ENCODE measurements at places on chromosomes 16 and 17.

- DNase-seq = no peak
Measured at GRCh38 chr17:29495011-29495410, 71.8 kb downstream of the ABHD15 start.

DNA sequence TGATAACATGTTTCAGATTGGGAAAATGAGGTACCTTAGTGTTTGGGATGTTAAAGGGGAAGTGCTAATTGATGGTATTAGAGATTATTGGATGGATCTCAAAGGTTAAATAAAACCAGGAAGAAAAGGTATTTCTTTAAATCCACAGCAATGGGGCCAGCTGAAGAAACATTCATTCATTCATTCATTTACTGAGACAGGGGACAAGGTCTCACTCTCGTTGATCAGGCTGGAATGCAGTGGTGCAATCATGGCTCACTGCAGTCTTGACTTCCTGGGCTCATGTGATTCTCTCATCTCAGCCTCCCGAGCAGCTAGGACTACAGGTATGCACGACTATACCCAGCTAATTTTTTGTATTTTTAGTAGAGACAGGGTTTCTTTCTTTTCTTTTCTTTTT, 19.8 kb downstream of the EARS2 start:
- no peak for DNase-seq

- no peak for DNase-seq
Measured at GRCh38 chr16:86576591-86577313, 1.6 kb upstream of the FOXL1 start.

DNA sequence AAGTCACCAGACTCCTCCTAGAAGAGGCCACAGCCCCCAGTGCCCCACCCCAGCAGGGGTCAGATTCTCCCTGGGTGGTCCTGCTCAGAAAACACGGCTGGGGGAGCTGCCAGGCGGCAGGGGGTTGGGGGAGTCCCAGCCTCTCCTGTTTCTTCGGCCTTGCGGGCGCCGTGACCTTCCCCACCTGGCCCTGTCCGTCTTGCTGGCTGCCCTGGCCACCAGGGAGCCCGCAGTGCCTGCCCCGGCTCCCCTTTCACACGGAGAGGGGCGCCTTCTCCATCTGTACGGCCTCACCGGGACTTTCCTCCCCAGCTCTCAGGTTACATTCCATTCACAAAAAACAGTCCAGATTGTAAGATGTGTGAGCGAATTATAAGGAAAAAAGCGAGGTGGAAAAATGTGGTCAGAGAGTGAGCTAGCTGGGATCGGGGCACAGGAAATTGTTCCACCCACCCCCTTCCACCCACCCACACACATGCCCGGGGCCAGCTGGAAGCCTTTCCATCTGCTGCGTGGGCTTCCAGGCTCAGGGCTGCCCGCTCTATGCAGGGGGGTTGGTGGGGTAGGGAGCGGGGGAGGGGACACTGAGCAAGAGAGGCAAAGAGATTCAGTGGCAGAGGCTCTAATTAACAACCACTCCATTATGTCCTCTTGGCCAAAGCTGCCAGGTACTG, 14.6 kb upstream of the CIBAR2 start:
- DNase-seq = no peak

DNA sequence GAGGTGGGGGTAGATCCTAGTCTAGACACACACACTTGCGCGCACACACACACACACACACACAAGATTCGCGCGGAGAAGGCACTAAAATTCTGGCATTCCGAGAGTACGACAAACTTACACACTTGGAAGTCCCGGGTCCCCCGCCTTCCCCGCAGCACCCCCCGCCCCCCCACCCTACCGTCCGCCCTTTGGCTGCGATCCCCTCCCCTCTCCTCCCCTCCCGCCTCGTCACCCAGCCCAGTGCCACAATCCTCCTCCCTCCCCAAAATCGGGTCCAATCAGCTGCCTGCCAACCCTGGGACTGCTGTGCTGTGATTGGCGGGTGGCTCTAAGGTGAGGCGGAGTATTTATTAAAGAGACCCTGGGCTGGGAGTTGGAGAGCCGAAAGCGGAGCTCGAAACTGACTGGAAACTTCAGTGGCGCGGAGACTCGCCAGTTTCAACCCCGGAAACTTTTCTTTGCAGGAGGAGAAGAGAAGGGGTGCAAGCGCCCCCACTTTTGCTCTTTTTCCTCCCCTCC, at the start of gene SOX9:
Gene SOX9 (plus strand): TSS at position 379 of the 522 bp plus-strand sequence. CDS start 372 bp downstream, outside the sequence.
- peak; percentile 98 for DNase-seq

DNA sequence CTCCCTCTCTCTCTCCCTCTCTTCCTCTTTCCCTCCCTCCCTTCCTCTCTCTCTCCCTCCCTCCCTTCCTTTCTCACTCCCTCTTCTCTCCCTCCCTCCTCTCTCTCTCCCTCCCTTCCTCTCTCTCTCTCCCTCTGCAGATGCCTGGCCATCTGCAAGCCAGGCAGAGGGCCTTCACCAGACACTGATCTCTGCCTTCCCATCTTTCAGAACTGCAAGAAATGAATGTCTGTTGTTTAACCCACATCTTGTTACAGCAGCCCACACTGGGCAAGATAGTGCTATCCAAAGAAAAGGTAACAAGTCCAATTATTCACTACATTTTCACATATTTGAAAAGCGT, 26.2 kb upstream of the CDRT4 start:
- no peak for DNase-seq

Data from H9 (cell line).